ENCODE measurements at places on chromosomes 3 and 15.
A peak's percentile ranks its signal among the peaks of the same experiment; 100 is the strongest.

DNA sequence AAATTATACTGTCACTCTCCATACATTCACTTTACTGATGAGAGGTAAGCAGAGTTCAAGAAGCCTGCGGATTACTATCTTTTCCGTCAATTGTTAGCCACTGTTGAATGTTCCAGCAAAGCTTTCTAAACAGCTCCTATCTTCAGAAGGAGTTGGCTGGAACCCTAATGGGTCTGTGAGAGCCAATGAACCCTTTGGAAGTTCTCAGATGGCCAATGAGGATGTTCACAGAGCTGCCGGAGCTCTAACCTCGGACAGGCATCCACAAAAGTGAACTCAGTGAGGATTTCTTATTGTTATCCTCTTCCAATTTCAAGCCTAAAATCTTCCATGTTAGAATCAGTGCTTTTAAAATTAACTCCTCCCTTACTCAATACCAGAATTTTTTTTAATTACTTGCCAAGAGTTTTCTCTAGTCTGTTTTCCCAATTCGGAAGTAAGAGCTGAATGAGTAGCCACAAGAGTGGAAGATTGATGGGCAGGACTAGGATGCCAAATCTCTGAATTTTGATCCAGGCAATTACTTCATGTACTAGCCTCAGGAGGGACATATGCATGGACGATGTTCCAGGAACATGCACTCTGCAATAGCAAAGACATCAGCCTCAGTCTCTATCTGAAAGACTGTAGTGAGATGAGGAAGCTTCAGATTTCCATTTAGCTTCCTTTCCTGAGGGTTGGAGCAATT is 78.1 kb downstream of the AGBL1 start:
- no peak for DNase-seq

DNA sequence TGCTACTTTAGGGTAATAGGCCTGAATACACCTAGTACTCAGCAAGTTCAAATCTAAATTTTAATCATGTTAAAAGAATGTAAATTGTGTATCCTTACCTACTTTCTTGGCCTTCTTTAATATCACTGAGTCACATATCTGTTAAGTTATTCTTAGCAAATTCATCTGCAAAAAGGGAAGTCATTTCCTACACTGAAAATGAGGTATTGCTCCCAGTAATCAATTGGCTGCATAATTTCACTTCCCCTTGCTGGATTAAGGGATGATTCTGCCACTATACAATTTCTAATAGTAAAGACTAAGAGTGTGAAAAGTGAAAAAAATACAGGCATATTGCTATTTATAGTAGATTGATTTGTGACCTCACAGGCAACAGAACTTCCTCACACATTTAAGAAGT is 47.8 kb downstream of the CCDC54 start:
- DNase-seq, result no peak

DNA sequence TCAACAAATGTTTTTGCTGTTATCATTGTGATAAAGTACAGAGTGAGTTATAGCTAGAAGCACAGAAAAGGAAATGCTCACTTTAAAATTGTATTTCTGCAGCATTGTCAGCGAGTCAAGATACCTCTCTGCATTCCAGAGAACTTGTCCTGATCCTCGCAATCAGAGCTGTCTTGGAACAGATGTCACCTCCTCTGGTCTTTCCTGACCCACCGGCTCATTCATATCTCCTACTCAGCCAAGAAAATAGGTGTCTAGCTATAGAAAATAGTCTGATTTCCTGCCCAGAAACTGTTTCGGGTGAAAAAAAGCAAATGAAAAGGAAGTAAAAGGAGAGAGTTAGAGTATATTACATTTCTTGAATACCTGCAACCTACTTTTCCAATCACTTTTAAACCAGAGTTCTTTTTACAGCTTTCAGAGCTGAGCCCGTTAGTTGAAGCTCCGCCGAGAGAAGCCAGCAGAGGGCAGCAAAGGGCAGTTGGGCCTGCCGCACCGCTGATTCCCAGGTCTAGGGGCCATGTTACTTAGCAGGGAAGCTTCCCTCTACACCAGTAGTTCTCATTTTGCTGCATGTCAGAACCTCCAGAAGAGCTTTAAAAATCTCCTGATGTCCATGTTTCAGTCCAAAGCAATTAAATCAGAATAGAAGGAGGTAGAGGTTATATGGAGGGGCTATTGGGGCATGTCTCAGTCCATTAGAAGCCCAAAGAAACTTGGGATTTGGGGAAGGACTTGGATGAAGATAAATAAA is 185.7 kb upstream of the THRB start:
- DNase-seq, result no peak

DNA sequence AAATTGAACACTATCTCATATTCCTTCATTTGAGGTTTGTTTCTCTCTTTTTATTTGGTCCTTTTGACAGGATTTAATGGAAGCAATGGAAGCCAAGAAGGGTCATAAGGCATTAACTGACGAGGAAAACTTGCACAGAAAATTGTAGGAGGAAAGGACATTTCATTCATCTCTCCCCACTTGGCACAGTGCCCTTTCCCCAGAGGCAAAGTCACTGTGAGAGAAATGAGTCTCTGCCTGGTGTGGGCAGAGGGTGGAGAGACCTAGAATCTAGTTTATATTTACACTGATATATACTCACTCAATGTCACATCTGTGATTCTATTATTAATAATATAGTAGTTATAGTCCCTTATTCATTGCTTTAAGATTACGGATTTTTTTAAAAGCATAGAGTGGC is 324.6 kb upstream of the IL12A start:
- no peak for DNase-seq

GRCh38 chr3:188817103-188817934 is 354.5 kb upstream of the TPRG1 start:
- no peak for DNase-seq

DNA sequence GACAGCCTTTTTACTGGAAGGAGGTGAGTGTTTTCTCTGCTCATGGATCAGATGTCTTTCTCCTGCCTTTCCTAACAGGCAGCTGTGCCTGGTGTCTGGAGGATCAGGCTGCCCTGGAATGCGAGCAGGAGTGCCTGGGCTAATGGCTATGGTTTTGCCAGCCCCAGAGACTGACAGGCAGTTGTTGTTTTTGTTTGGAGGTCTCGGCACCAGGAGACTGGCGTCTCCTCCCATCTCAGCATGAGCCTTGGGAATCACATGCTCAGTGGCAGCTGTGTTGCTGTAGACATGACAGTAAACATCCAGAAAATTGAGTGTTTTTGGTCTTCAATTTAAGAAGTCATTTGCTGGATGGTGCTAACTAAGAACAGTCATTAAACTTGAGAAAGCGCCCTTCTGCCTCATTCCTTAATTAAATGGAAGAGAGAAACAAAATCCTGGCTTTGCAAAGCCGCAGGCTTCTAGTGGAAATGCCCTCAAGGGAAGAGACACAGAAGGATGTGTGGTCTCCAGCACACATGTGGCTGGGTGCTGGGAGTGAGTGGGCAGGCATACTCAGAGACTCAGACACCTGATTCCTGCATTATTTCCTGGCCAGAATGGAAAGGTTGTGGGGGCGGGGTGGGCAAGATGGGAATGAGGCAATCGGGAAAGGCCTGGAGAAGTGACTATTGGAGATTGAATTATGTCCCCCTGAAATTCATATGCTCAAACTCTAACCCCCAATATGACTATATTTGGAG is 97.0 kb upstream of the NMNAT3 start:
- DNase-seq, result no peak

- DNase-seq, result no peak
These were observed 1.8 kb downstream of the RPS27L start for GRCh38 chr15:63155486-63155885.

- DNase-seq, result no peak
These were observed 391.4 kb upstream of the FRG2C start for GRCh38 chr3:75272691-75273090.

- no peak for DNase-seq
These were observed 231.4 kb downstream of the TIGIT start for GRCh38 chr3:114525278-114525677.

DNA sequence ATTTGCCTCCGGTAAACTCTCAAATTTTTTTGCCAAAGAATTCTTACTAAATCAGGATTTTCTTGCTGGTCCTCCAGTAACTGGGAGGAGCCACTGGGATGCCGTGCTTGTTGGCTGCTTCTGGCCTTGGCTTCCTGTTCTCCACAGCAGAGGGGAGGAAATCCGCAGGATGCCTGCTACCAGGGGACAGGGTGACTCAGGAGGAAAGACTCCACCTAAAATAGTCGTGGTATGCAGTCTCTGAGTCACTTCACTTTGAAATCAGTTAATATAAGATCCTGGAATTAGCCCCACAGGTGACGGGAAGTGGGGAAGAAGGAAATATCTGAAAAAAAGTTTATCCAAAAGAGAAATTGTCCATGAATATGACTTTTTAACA is 6.5 kb upstream of the TM4SF18 start:
- DNase-seq, result peak; percentile 73

- no peak for DNase-seq
These were observed 116.8 kb downstream of the USP13 start for GRCh38 chr3:179769411-179770247.

DNA sequence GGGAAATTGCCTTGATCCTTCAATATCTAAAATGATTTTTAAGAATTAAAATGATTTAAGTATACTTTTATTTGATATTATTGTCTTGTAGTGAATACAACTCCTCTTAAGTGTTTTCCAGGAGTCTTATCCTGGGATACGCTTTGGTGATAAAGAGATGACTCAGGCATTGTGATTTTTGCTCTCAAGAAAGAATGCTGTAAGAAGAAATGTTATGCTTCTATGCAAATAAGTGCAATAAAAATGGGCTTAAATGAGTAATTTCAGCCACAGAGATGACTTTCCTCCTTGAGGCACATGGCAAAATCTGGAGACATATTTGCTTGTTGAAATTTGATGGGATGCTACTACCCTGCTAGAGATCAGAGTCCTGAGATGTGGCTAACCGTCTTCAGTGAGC is 358.6 kb upstream of the BCHE start:
- no peak for DNase-seq

DNA sequence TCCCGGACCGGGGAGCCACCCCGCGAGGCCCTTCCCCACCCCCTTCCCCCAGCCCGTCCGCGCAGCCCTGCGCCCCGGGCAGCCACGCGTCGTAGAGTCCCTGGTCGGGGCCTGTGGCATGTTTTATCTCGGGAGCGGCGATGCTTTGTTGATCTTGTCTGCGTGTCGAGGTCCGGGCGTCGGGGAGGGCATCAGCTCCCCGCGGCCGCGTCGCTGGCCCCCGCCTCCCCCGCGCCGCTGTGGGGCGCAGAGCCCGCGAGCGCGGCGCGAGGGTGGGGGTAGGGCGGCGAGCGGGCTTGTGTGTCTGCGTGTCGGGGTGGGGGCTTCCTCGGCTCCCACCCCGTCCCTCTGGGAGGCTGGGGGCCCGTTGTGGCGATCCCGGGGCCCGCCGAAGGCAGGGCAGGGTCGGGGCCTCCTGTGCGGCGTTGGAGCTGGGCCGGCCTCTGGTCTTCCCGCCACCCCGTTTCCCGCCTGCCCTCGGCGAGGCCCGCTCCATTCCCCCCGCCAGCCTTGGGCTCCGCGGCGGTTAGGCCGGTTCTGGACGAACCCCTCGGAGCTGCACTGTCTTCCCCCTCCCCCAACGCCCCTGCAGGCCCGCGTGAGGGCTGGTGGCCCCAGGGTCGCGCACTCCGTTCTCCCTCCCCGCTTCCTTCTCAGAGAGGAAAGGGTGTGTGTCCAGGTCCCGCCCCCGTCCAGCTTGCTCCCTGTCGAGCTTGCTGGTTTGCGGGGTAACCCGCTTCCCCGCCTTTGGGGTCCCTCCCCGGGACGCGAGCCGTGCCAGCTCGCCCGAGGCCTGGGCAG is 695 bp downstream of the GMPS start:
- DNase-seq, result peak; percentile 45

- DNase-seq, result no peak
These were observed 6.5 kb downstream of the OR5K4 start for GRCh38 chr3:98359993-98360675.

GRCh38 chr3:184672977-184673870 is 38.6 kb downstream of the MAGEF1 start:
- DNase-seq, result no peak
